Activated CD8-positive, alpha-beta memory T cell treated with anti-CD3 and anti-CD28 coated beads, Interleukin-2, amount 50 U/mL, for 4 hours (primary cell): ENCODE measurements at places on chromosomes 4 and X.
A peak's percentile ranks its signal among the peaks of the same experiment; 100 is the strongest.

- DNase-seq: no peak
Measured at GRCh38 chr4:83582289-83582785, 46.4 kb downstream of the GPAT3 start.

DNA sequence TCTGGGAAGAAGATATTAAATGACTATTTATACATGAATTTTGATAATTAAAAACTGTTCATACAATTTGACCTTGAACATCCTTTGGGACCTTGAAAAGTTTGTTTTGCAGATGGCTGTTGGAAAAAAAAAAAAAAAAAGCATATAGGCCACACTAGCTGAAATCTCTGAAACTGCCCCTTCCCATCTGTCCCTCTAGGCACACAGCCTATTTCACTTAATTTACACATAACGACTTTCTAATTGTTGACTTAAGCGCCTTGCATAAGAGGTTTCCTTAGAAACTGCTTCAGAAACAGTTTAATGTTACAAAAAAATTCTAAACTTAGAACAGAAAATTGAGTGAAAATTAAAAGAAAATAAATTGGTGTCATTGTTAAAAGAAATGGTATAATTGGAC lies 131.0 kb downstream of the COX18 start:
- no peak for DNase-seq

GRCh38 chrX:25015486-25016360 lies at the start of gene ARX:
TSS of gene ARX (minus strand) at chrX:25015965. CDS start at chrX:25015737, 228 bp downstream.
- no peak for DNase-seq

DNA sequence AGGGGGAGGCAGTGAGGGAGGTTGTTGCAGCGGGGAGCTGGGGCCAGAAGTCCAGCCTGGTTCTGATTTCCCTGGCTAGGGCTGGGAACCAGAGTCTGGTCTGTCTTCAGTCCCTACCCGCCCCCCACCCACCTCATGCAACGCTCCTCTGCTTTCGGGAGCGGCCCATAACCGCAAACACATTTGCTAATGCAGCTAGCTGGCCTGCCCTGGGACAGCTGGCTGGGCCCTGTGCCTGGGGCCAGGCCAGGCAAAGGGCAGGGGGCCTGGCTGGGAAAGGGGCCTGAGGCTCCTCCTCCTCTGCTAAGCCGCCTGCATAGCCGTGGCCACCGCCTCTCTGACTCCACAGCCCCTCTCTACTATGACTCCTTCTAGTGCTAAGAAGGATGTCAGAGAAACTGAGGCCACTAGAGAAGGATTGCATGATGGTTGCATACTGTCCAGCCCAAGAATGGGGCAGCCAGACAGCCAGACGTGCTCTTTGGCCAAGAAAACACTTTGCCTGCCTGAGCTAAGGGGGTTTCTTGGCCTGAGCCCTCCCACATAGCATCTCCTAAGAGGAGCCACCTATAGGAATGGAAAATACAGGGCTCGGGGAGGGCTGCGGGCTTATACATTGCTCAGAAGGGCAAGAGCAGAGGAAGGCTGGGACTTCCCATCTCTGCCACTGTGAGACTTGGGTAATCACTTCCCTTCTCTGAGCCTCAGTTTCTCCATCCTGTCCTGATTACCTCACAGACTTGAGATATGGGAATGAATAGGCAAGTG lies 76.9 kb downstream of the PJA1 start:
- no peak for DNase-seq

GRCh38 chr4:130197946-130198345 lies 1102.0 kb downstream of the C4orf33 start:
- DNase-seq: no peak

GRCh38 chr4:140856621-140857062 lies 100.5 kb upstream of the TBC1D9 start:
- no peak for DNase-seq

- DNase-seq: peak; percentile 60
Measured at GRCh38 chrX:69163936-69164741, 1.1 kb downstream of the PJA1 start.

DNA sequence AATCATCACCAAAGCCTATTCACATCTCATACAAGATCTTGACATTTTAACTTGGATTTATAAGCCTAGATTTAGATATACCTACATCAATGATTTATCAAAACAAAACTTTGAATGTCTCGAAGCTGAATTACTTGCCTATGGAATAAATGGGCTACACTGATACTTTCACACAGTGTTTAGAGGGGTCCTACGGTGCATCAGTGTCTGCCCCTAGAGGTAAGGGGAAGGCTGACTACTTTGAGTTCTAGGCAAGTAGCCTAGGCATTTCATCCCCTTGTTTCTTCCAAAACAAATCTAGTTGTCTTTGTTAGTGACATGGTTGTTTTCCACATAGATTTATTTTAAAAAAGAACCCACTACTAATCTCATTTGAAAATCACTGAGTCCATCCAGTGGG lies 158.1 kb upstream of the ATOH1 start:
- DNase-seq: no peak

DNA sequence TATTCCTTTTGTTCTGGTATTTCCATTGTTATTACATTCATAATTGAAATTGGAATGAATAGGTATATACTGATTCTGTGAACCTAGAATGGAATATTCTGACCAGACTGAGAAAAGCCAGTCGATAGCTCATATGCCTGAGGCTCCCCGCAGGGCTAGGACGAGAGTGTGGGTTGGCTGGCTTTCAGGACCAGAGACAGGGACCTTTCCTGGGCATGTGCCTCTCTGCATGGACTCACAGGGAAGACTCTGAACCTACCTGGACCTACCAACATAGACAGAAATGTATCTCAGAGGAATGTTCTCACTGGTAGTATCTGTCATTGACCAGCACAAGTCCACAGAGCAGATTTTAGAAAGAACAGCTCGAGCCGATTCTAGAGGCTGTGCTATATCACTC lies 214.6 kb downstream of the FRMPD4 start:
- DNase-seq: no peak

DNA sequence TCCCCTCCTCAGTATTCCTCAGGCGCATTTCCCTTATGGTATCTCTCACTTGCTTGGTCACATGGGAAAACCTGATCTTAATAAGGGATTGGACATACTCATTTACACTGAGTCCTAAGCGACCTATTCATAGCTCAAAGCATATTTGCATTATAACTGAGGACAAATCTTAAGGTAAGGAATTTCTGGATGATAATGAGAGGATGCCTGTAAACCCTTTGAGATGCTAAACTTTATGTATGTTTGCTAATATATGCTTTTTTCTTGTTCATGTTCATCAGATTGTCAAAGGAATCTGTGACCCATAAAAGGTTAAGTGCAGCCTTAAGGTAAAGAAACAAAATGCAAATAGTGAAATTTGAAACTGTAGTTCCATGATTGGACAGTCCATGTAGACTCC lies 53.8 kb upstream of the TRPC5OS start:
- no peak for DNase-seq

DNA sequence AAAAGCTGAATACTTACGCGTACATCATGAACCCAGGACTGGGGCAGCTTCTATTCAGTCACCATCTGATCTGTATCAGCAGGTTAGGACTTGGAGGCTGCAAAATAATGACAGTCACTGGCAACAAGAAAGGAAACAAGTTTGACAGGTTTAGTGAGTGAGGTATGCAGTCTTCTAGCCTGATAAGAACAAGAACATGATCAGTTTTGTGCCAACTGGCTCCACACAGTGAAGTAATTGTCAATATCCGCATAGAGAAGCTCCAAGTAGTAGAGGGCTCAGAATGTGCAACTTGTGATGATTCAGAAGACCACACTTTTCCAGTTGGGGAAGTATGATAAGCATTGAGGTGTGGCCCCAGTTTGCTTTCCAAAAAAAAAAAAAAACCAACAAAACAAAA lies at the start of gene TMPRSS11F:
Gene TMPRSS11F (minus strand): TSS at position 77 of the 400 bp plus-strand sequence. CDS start 49 bp downstream, at position 28.
- no peak for DNase-seq

- DNase-seq: no peak
Measured at GRCh38 chrX:30150196-30150895, 65.0 kb upstream of the MAGEB2 start.

- DNase-seq: no peak
Measured at GRCh38 chr4:30714408-30715031, 5.6 kb upstream of the PCDH7 start.

GRCh38 chr4:187782286-187782824 lies 213.2 kb upstream of the ZFP42 start:
- no peak for DNase-seq

DNA sequence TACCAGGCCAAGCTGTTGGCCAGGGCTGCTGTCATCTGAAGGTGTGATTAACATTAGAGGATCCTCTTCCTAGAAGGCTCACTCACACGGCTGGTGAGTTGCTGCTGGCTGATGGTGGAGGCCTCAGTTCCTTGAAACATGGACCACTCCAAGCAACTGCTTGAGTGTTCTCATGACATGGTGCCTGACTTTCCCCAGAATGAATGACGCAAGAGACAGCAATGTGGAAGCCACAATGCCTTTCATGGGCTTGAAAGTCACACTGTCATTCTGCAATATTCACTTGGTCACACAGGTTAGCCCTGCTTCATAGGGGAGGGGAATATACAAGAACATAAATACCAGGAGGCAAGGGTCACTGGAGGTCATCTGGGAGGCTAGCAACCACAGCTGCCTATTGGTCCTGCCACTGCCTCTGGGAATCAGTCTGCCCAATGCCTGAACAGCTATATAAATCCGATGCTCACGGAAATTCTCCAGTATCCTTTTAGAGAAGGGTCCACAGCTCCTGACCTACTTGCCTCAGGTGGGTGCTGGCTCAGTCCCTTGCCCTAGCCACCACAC lies 97.1 kb upstream of the MAML3 start:
- DNase-seq: no peak

DNA sequence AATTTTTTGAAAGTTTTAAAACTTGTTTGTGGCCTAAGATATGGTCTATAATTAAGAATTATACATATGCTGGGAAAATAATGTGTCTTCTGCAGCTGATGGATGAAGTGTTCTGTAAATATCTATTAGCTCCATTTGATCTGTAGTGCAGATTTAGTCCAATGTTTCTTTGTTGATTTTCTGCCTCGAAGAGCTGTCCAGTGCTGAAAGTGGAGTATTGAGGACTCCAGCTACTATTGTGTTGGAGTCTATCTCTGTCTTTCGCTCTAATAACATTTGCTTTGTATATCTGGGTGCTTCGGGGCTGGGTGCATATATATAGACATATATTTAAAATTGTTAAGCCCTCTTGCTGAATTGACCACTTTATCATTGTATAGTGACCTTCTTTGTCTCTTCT lies 2127.3 kb downstream of the PCDH7 start:
- no peak for DNase-seq

- peak; percentile 86 for DNase-seq
Measured at GRCh38 chr4:108018040-108018883, 28.6 kb downstream of the HADH start.

- DNase-seq: no peak
Measured at GRCh38 chr4:168408620-168409019, 71.7 kb downstream of the DDX60L start.

DNA sequence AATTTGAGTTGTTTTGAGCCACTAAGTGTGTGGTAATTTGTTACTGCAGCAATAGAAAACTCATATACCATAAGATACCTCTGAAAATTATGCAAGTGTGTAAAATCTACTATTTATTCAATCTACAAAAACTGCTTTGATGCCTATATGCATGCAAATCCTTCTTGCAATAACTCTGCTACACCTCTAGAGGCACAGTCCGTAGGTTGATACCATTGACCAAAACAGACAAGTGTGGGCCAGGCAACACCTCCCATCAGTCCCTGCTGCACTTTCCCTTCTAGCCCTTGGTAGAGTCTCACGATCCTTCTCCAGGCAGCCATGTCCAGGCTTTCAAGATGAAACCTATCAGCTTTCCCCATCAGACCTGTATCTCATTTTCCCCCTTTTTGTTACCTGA lies 48.8 kb upstream of the FAM9A start:
- no peak for DNase-seq

GRCh38 chr4:4870576-4871241 lies 11.2 kb downstream of the MSX1 start:
- DNase-seq: no peak

- DNase-seq: no peak
Measured at GRCh38 chr4:134591326-134591725, 389.7 kb upstream of the PABPC4L start.

DNA sequence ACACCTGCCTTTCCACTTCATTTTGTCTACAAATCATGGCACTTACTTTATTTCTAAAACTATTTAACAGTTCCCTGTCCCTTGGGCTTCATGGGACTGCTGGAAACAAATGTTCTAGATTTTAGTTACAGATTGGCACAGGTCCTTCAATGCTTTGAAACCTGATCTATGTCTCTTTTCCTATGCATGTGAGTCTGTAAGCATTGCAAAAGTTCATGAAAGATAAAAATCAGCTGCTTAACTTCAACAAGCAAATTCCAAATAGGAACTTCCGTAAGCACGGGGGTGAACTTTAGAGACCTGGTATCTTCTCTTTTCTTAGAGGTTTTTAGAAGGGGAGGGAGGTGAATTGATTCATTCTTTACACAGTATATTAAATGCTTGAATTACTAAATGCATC lies 9.5 kb downstream of the LGI2 start:
- DNase-seq: no peak

DNA sequence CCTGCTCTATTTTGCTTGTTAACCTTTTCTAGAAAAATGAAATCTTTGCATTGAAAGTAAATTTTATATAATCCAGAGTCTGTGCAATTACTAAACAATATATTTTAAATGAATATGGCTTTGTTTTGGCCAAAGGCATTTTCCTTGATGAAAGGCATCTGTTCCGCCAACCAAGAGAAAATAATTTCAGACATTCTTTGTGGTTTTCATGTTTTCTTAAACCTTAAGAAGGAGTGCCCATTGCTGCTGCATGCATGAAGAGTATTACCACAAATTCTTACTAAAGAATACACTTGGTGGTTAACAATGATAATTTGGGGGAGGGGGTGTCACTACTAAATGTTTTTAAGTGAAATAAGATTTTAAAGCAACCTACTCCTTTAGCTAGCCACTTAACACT lies 2.7 kb upstream of the PDGFC start:
- no peak for DNase-seq

- no peak for DNase-seq
Measured at GRCh38 chr4:7828793-7829301, 110.8 kb downstream of the AFAP1 start.

- DNase-seq: no peak
Measured at GRCh38 chr4:88429401-88429800, 27.5 kb upstream of the HERC5 start.

DNA sequence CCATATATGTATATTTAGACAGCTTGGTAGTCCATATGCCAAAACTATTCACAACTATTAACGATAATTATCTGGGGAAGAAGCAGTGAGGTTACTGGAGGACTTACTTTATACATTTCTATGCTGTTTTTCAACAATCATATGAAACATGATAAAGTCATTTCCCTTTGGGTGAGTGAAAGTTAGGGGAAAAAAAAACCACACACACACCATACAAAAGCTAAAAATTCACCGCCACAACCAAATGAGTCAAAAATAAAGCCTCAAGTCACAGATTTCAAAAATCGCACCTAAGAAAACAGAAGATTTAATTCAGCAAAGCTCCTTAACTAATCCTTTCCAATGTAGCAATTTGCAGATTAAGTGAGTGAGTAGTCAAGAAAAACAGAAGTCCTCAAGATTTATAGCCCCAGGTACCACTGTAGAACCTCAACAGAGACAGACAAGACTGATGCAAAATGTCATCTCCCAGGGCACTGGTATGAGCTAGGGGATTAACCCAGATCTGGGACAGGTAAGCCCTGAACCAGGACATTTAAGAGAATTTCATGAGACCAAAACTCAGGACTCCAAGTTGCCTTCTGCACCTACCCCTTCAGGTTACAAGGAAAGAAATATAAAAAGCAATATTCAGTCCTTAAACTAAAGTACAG lies 35.1 kb downstream of the SYTL4 start:
- DNase-seq: no peak
